ENCODE measurements at places on chromosomes 5 and 9.

GRCh38 chr5:132422720-132423437 is 53.4 kb downstream of the SLC22A5 start:
- DNase-seq: no peak

- DNase-seq: no peak
These were observed 48.7 kb downstream of the DNAJC21 start for GRCh38 chr5:34977934-34978613.

DNA sequence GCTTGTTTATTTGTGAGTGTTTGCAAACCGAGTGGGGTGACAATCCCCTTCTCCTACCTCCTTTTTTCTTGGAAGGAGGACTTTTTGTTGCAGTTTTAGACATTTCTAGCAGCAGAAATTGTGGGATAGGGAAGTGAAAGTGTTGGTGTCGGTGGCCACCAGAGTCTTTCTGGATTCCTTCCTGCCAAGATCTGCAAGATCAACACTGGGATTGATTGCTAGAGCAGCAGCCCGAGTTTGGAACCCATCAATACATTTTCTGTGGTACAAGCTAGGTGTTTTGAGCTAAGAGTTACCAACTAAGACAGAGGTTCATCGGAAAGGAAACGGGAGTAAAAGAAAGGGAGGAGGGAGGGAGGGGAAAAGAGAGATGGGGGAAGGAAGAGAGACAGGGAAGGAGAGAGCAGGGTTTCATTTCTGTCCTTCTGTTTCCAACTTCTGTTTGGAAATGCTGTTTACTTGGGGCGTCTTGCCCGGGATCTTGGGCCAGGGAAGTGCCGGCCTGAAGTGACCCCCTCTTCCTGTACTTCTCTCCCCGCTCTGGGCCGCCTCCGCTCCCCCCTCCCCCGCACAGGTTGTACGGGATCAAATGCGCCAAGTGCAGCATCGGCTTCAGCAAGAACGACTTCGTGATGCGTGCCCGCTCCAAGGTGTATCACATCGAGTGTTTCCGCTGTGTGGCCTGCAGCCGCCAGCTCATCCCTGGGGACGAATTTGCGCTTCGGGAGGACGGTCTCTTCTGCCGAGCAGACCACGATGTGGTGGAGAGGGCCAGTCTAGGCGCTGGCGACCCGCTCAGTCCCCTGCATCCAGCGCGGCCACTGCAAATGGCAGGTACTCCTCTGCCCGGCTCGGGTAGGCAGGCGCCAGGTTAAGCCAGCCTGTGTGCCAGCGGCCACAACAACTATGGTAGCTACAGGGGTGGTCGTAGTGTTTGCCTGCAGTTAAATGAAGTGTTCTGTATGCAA is 4.0 kb downstream of the ISL1 start:
- DNase-seq: no peak

- DNase-seq: no peak
These were observed 386.8 kb upstream of the PTPRD start for GRCh38 chr9:10999646-11000045.

GRCh38 chr5:111347021-111347420 is 122.8 kb downstream of the CAMK4 start:
- DNase-seq: no peak

- DNase-seq: no peak
These were observed 2.7 kb upstream of the LHX2 start for GRCh38 chr9:124008694-124009530.

DNA sequence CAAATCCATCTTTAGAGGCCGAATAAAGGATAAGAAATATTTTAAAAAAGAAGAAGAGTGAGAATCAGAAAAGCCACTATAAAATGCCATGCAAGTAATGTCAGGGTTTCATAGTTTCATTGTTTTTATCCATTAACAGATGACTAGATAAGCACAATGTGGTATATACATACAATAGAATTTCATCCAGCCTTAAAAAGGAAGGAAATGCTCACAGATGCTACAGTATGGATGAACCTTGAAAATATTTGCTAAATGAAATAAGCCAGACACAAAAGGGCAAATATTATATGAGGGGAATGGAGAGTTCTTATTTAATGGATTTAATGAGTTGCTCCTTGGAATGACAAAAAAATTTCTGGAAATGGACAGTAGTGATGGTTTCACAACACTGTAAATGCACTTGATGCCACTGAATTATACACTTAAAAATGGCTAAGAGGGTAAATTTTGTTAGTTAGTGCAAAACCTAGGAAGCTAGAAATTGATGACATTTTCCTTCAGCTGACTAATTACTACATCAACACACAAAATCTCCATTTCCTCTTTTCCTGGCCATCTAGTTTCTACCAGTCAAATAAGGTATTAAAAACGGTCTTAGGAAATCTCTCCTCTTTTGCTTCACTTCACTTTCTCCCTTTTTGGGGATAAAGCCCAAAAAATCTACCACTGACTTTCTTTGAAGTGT is 86.6 kb downstream of the GNA14 start:
- no peak for DNase-seq

GRCh38 chr5:52605317-52606313 is 182.1 kb upstream of the ITGA1 start:
- no peak for DNase-seq

DNA sequence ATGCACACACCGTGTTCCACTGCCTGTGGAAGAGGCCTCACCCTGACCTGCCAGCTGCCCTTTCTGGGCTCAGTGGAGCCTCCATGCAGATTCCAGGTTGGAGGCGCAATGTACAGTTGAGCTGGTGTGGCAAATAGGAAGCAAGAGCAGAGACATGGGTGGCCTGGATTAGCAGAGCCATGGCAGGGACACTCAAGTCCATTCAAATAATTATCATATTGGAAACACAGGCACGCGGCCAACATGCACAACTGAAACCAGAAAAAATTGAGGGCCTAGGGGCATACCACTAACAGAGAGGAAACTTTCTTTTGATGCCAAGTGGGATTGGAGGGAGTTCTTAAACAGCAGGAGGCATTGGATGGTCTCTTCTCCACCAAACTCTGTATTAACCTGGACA is 35.8 kb downstream of the OTULINL start:
- DNase-seq: no peak

DNA sequence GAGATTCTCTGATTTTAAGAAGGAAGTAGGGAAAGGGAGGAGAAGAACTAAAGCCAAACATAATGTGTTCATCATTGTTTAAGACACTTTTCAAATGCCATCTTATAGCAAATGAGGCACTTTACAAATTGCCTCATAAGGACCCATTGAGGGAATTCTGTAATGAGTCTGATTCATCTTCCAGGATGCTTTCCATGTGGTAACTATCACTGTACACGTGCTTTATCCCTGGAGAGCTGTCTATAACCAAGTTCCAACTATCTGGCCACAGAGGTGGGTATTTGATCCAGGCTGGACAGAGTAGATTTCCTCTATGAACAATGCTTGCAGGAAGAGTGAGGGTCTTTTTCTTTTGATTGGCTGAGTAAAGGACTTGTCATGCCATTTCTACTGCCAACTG is 183.5 kb upstream of the NFIB start:
- no peak for DNase-seq

DNA sequence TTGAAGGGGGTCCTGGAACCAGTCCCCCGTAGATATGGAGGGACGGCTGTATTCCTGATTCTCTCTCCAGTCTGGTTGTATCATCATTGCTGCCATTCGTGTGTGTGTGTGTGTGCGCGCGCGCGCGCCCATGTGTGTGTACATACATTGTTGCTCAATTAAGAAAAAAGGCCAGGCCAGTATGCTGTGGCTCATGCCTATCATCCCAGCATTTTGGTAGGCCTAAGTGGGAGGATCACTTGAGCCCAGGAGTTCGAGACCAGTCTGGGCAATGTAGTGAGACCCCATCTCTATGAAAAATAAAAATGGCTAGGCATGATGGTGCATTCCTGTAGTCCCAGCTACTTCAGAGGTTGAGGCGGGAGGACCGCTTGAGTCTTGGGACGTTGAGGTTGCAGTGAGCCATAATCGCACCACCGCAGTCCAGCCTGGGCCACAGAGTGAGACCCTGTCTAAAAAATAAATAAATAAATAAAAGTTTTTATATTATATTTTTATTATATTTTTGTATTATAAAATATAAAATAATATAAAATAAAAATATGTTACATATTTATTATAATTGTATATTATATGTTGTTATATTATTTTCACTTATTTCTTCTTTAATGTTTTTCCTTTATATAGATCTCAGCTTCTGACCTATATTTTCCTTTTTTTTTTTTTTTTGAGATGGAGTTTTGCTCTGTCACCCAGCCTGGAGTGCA is 53.2 kb downstream of the SPIN1 start:
- DNase-seq: no peak

All from LNCaP clone FGC (cell line).